ENCODE measurements at places on chromosomes 1 and 21.

DNA sequence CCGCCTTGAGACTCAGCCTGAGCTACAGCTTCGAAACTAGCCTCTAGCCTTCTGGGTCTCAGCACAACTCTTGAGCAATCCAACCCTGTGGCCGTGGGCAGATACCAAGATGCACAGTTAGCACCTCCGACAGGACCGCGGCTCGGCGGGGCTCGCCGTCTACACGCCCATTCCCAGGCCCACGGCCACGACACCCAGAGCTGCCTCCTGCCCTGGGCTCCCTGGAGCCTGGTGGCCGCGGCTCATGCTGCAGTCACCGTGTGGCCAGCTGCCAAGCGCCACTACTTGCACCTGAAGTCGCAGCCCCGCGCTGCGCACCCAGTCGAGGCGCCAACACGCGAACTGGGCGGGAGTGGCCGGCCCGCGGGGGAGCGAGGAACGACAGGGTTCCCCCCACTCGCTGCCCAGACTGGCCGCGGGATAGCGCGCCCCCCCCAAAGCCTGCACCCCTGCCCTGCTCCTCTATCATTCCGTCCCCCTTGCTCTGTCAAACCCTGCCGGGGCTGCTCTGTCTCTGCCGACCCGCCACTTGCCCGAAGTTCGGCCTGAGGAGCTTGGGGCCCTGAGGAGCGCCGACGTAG lies 729 bp upstream of the CDCA8 start:
- no peak for DNase-seq

GRCh38 chr1:95916616-95917015 lies 682.6 kb downstream of the RWDD3 start:
- DNase-seq = no peak

DNA sequence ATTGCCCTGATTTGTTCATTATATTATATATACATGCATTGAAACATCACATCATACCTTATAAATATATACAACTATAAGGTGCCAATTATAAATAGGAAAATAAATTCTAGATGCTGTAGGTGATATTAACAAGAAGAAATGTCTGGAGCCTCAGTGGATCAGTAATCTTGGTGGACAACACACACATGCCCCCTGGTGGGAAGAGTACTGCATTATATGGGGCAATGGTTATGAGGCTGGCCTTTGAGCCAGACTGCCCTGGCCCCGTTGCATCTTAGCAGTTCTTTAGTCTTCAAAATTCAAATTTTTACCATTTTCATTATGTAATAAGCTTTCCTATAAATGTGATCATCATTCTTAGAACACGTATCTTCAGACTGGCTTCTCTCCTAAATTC lies 335.0 kb upstream of the GREM2 start:
- DNase-seq = no peak

GRCh38 chr1:189315035-189315901 lies 1162.4 kb downstream of the BRINP3 start:
- no peak for DNase-seq

- no peak for DNase-seq
These were observed 15.3 kb downstream of the XCL1 start for GRCh38 chr1:168591641-168592250.

GRCh38 chr1:24765308-24765988 lies 20.2 kb downstream of the CLIC4 start:
- no peak for DNase-seq
